ENCODE measurements at places on chromosomes 12 and 14.

DNA sequence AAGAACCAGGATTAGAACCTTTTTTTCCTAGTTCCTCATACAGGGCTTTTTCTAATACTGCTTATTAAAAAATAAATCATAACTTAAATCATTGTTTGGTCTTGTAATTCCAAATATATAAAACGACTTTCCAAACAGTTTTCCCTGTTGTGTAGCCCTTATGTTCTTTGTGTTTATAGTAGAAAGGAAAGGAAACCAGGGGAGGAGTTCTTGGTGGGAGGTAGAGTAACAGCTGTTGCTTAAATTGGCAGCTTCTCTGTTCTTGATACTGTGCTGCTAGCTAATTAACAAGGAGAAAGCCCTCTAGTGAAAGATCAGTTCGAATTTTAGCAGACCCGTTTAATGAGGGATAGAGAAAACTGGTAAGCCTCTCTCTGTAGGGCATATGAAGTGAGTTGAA, 15.0 kb downstream of the SRP54 start:
- no peak for DNase-seq

DNA sequence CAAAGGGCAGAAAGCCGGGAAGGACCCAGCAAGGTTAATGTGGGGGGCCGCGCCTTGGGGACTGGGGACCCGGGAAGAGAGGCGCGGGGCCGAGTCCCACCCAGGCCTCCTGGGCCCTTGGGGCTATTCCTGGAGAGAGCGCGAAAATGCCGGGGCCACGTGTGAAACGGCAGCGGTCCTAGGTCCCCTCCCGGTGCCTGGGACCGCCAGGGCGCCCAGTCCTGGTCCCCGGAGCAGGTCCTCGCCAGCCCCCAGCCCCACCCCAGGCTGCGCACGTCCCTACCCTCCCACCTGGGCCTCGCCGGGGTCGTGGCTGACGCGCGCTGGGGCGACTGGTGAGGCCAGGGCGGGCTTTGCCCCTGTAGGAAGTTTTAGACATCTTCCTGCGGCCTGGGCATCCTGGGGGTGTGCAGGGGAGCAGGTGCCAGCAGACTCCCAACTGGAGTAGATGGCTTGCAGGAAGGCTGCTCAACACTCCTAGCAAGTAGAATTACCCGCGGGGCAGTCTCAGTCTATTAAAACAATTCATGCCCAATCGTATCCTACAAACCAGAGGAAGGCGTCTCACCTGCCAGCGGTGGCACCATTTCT, 708 bp downstream of the FAR2 start:
- DNase-seq, result no peak

DNA sequence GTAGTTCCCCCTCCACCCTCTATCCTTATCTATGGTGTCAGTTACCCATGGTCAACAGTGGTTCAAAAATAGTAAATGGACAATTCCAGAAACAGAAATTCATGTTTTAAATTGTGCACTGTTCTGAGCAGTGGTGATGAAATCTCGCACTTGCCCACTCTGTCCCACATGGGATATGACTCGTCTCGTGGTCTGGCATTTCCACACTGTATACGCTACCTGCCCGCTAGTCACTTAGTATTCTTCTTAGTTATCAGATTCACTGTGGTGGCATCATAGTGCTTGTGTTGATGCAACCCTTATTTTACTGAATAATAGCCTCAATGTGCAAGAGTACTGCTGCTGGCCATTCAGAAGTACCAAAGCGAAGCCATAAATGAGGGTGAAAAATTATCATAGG, 507.0 kb downstream of the SNAPC1 start:
- DNase-seq, result no peak

GRCh38 chr12:92034083-92034482, 111.6 kb downstream of the BTG1 start:
- DNase-seq, result no peak

- DNase-seq, result no peak
Observed at GRCh38 chr14:52701223-52701622, 5.8 kb upstream of the PSMC6 start.

DNA sequence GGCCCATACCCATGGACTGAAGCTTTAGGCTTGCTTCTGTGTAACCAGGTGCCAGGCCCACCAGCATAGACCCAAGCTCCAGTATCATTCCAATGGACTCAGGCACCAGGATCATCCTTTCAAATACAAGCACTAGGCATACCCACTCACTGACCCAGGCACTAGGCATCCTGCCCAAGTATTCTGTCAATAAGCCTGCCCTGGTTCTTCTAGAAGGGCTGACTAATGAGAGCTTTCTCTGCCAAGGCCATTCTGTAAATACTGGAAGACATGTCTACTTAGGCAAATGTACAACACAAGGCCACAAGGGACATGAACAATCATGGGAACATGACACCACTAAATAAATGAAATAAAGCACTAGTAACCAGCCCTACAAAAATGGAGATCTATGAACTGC, 352.2 kb downstream of the FSCB start:
- peak; percentile 52 for DNase-seq

DNA sequence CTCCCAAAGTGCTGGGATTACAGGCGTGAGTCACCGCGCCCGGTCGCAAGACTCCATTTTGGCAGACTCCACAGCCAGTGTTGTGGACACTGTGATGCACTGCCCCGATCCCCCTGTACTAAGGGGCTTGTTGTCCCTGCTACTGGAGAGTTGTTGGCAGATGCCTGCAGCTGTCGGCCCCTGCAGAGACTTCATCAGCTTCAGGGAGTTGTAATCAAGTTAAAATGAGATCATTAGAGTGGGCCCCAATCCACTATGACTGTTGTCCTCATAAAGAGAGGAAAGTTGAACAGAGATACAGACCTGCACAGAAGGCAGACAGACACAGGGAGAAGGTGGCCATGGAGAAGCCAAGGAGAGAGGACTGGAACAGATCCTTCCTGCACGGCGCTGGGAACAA, 23.7 kb upstream of the TUBA1A start:
- no peak for DNase-seq

GRCh38 chr14:34129927-34130552, 179.2 kb upstream of the EGLN3 start:
- no peak for DNase-seq

DNA sequence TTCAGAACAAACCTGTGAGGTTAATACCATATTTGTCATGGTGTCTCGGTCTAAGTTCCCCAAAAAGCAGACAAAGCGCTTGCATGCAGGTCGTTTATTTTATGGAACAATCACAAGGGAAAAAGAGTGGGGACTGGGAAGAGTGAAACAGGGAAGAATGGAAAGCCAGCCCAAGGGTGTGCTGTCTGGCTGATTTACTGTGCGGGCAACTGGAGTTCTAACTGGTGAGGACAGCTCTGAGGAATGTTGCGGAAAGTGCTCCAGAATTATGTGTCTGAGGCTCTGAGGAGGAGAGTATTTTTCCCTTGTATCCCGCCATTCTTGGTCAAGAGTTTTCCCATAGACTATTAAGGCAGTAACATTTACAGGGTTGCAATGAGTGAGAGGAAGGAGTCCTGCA, 465.4 kb downstream of the RMST start:
- no peak for DNase-seq

GRCh38 chr12:1719139-1719538, 28.3 kb downstream of the ADIPOR2 start:
- DNase-seq, result no peak

DNA sequence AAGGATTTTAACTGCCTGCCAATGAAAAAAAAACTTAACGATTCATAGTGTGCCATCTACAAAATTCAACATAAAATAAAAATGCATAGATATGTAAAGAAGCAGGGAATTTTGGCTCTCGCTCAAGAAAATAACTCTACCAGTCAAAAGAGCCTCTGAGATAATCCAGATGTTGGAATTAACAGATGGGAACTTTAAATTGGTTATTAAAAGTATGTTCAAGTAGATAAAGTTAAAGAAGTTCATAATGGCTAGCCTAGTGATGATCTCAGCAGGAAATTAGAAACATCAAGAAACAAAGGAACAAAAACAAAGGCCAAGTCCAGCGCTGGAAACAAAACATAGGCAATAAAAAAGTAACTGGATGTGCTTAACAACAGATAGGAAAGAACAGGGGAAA, 23.1 kb downstream of the PIK3C2G start:
- no peak for DNase-seq

DNA sequence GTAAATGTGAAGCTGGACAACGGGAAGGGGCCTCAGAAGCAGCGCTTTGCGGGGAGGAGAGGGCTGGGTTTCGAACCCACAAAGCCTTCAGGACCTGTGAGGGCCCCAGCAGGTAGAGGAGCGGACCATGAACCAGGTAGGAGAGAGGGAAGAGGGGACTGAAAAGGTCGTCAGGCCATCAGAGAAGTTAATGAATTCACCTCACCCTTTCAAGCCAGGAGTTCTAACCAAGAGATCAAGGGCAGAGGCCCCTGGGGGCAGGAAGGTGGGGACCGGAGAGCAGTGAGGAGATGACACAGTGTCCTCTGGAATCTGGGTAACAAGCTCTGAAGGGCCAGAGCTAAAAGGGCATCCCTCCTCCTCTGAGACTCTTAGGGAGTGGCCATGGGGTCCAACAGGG, 19.4 kb downstream of the SERPINA1 start:
- DNase-seq, result no peak

GRCh38 chr14:35222872-35223466, 69.2 kb upstream of the PSMA6 start:
- no peak for DNase-seq

- no peak for DNase-seq
Observed at GRCh38 chr14:77804592-77804991, 4.7 kb downstream of the ADCK1 start.

- peak; percentile 40 for DNase-seq
Observed at GRCh38 chr12:5745251-5745888, 199.7 kb downstream of the ANO2 start.

DNA sequence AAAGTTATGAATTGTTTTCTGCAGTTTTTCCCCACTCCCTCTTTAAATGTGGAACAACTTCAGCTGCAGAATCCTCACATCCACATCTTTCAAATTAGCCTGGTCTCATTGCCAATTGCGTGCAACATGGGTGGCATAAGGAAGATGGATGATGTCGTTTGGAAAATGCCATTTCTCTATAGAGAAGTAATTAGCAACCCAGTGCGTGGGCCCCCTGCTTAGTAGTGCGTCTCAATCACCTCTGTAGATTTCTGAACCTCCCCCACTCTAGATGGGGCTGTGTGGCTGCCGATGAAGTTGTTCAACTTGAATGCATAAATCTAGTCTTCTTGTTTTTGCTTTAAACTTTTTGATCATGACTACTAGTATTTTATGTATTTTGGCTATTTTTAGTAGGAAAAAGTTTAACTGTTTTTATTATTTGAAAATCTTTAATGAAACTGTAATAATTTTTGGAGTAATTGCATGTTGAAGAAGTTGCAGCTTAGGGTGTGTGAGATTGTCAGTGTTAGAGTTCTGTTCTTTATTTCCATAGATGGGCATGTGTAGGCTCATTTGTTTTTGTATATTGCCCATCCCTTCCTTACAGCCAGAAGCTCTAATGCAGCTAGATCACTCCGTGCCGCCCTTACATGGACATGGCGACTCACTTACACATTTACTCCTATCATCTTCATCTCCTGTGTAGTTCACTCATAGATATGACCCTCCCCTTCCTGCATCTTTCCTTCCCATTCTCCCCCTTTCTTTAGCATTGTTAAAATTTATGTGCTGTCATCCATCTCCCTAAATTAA, 358.2 kb downstream of the DIO2 start:
- DNase-seq, result no peak

GRCh38 chr12:64780132-64780530, 20.9 kb upstream of the GNS start:
- DNase-seq, result no peak

GRCh38 chr14:70084226-70084625, 104.5 kb downstream of the SLC8A3 start:
- no peak for DNase-seq

DNA sequence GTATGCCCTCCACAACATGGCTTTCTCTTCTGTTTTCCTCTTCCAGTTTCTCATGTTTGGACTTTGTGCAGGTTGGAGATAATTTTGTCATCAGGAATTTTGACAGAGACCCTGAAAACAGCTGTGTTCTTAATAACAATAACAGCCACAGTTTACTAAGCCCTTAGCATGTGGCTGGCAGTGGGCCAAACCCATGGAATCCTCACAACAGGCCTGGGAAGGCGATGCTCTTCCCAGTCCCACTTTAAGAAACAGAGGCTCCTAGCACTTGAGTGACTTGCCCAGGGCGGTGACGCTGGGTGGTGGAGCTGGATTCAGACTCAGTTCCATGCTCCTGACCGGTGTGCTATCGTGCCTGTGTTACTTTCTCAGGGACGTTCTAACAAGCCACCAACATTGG, 20.1 kb upstream of the PLEKHG3 start:
- DNase-seq, result no peak

DNA sequence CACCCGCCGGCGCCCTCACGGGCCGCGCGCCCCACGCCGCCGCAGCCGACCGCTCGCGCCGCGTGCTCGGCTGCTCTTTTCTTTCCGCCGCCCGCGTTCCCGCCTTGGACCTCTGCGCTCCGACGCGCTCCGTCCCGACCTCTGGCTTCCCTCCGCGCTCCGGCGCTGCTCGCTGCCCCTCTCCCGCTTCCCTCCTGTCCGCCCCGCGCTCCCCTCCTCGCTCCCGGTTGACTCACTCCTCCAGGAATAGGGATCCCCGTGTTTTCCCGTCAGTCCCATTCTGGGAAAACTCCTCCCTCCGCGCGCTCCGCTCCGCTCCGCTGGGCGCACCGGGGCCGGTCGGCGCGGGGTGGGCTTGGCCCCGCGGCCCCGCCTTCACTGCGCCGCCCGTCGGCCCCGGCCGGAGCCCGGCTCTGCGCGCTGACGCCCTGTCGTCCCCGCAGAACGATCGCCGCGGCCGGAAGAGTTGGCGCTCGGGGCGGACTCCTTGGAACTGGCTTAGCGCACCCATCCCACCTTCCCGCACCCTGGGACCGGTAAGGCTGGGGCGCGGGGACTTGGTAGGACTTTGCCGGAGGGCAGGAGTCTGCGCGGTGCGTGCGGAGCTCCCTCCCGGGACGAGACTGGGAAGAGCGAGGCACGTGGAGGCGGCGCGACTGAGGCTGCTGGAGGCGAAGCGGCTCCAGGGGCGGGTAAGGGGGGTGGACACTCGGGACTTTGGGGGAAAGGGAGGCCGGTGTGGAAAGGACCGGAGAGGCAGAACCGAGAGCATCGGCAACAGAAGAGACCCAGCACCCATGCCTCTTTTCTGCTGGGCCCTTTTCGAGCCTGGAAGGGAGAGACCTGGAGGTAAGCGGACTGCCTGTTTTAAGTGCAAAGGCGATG, 550 bp downstream of the TEAD4 start:
- no peak for DNase-seq

GRCh38 chr14:22530127-22530526, 58.9 kb downstream of the DAD1 start:
- DNase-seq, result no peak

GRCh38 chr12:68591734-68592418, 18.8 kb upstream of the RAP1B start:
- no peak for DNase-seq

GRCh38 chr12:70885956-70886355, 34.6 kb downstream of the PTPRR start:
- DNase-seq, result no peak

- DNase-seq, result no peak
Observed at GRCh38 chr14:99007795-99008194, 264.2 kb downstream of the BCL11B start.

GRCh38 chr12:123133701-123134100, 17.2 kb downstream of the PITPNM2 start:
- DNase-seq, result no peak

- peak; percentile 72 for DNase-seq
Observed at GRCh38 chr14:93269341-93270068, 62.4 kb downstream of the UBR7 start.

- DNase-seq, result no peak
Observed at GRCh38 chr12:43112101-43112920, 439.7 kb downstream of the ADAMTS20 start.
